ENCODE measurements at places on chromosomes 4 and X.

- peak; percentile 55 for DNase-seq
Measured at GRCh38 chr4:47686294-47686872, 151.5 kb downstream of the CORIN start.

DNA sequence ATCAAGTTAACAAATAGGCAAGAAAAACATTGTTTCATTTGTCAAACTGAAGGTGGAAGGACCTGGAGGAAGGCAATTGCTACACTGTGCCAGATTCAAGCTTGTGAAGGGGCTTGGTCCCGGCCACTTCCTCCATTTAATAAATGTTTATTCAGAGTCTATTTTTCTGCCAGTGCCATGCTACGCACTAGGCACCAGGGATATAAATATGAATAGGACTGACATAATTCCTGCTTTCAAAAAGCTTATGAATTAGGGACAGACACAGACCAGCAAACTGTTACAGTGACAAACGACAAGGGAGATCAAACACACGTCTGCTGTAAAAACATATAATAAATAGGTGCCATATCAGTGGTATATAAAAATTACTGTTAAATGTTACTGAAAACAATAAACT is 571 bp downstream of the TLR6 start:
- DNase-seq, result no peak

GRCh38 chr4:48436318-48436717 is 46.8 kb upstream of the SLC10A4 start:
- DNase-seq, result no peak

GRCh38 chr4:83722730-83723269 is 186.9 kb downstream of the GPAT3 start:
- DNase-seq, result no peak

GRCh38 chr4:54038056-54038455 is 26.3 kb downstream of the CHIC2 start:
- no peak for DNase-seq

- peak; percentile 24 for DNase-seq
Measured at GRCh38 chrX:30615229-30615628, 37.7 kb upstream of the TASL start.
